ENCODE measurements at places on chromosomes 1 and 21. TPM values are rescaled to one million over a fixed set of nuclear protein-coding genes. Genes with fewer than 3 reads are reported as not detected.

DNA sequence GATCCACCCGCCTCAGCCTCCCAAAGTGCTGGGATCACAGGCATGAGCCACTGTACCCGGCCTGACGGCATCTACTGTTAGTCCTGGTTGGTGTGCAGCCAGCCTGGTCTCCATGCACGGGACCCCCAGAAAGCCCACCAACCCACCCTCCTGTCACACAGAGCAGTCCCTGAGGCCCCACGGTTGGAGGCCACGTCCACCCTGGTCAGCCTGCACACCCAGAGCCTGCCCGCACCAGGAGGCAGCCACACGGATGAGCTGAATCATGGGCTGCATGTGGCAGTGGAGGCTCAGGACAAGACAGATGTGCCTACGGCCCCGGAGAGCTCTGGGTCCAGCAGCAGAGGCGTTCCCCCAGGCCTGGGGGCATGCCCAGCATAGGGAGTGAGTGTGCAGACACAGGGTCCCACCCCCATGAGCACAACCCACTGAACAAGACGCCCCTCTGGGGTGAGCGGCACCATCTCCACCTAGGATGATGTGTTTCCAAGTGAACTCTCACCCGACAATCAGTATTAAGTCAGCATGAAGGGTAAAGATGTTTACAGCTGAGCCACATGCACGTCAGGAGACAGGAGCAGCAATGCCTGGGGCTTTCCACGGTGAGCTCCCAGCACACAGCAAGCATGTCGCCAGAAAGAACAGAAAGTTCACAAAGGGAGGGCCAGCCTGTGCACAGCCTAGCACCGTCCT lies 102.1 kb downstream of the WDR4 start:
- H3K4me3 ChIP-seq = no peak overlapping the region
- H3K36me3 ChIP-seq = no peaks in the 10 kb centered on the region
- H3K27me3 ChIP-seq = no peaks in the 10 kb centered on the region
- peaks cover 11% of the 10 kb centered on the region for H3K4me1 ChIP-seq
- H3K27ac ChIP-seq = no peak overlapping the region
- DNase-seq = no peak

GRCh38 chr1:246297279-246298265 lies 209.5 kb downstream of the SMYD3 start:
- no peak overlapping the region for H3K4me3 ChIP-seq
- H3K27ac ChIP-seq = no peak overlapping the region
- no peak for DNase-seq
- H3K36me3 ChIP-seq = no peaks in the 10 kb centered on the region
- H3K4me1 ChIP-seq = peaks cover 10% of the 10 kb centered on the region
- no peaks in the 10 kb centered on the region for H3K27me3 ChIP-seq

DNA sequence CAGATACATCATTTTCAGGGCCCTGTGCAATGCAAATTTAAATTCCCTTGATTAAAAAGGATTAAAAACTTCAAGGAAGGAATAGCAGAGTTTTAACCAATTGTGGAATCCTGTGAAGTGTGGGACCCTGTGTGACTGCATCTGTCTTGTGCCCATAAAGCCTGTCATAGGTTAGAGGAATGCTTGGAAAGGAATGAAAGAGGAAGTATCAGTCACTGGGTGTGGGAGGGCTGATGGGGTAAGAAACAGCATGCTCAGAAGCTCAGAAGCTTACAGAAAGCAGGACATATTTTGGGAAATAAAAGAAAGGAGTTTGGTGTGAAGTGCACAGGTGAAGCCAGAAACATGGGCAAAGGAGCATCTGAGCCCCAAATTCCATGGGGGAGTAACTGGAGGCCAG lies 150.8 kb upstream of the ETV3 start:
- H3K4me3 ChIP-seq = no peak overlapping the region
- H3K27me3 ChIP-seq = no peaks in the 10 kb centered on the region
- no peak for DNase-seq
- no peaks in the 10 kb centered on the region for H3K36me3 ChIP-seq
- no peak overlapping the region for H3K27ac ChIP-seq
- H3K4me1 ChIP-seq = no peaks in the 10 kb centered on the region

HNRNPU gene
- 293 TPM for total RNA-seq

ERRFI1 gene
- total RNA-seq = 160 TPM

- no peaks in the 10 kb centered on the region for H3K4me1 ChIP-seq
- no peak for DNase-seq
- no peaks in the 10 kb centered on the region for H3K36me3 ChIP-seq
- no peak overlapping the region for H3K4me3 ChIP-seq
- H3K27ac ChIP-seq = no peak overlapping the region
Observed at GRCh38 chr1:204670152-204670927, 15.2 kb downstream of the LRRN2 start.

- no peaks in the 10 kb centered on the region for H3K36me3 ChIP-seq
- H3K4me1 ChIP-seq = peaks cover 18% of the 10 kb centered on the region
- no peak overlapping the region for H3K27ac ChIP-seq
- no peaks in the 10 kb centered on the region for H3K27me3 ChIP-seq
- no peak for DNase-seq
Observed at GRCh38 chr1:65265651-65266351, 43.5 kb upstream of the DNAJC6 start.

LYPD8 gene
- total RNA-seq = not detected

OR2W3 gene
- 3.9 TPM for total RNA-seq

PKP1 gene
- total RNA-seq = 409 TPM
